H54 (cell line): ENCODE measurements at places on chromosomes 7 and 10.
A peak's percentile ranks its signal among the peaks of the same experiment; 100 is the strongest.

DNA sequence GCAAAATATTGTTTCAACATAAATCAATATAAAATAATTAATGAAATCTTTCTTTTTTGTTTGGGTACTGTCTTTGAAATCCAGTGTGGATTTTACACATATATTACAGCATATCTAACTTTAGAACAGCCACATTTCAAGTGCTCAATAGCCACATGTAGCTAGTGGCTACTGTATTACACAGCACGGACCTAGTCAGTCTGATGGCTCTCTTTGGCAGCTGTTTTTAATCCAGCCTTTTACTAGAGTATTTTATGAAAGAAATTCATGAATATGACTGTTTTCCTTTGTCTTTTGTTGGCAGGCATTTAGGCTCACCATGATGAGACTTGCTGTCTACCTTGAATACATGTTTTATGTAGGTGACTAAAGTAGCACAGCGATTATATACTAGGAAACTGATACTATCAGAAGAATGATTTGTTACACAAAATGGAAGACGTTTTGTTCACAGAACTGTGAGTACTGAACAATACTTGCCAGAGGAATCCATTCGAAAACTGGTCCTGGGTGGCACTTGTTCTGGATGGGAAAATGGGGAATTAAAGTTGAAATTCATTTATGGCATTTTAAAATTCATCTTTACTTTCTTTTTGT lies 386.7 kb downstream of the PHTF2 start:
- DNase-seq: no peak

- DNase-seq: no peak
Observed at GRCh38 chr10:109886781-109887140, 36.5 kb downstream of the XPNPEP1 start.

- DNase-seq: no peak
Observed at GRCh38 chr10:83190614-83191013, 948.7 kb upstream of the GHITM start.

GRCh38 chr7:157702311-157703023 lies 365.7 kb downstream of the DNAJB6 start:
- DNase-seq: no peak

GRCh38 chr10:88392222-88392621 lies 190.9 kb downstream of the RNLS start:
- no peak for DNase-seq

DNA sequence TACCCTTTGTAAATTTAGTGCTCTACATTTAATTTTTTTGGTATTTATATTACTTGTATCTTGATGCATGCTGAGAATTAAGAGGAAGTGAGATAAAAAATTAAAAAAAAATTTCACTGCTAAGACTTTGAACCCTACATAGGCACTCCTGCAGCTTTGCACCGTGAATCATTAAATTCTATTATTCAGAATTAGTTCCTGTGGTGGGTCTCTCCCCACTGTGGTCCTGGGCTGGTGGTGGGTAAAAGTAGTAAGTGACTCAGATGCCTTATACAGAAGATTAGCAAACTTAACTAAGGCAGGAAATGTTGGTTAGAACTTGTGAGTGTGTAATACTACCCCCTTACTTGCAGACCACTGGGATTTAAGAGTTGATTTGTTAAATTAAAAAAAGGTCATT lies 72.6 kb downstream of the AP3M1 start:
- DNase-seq: no peak

DNA sequence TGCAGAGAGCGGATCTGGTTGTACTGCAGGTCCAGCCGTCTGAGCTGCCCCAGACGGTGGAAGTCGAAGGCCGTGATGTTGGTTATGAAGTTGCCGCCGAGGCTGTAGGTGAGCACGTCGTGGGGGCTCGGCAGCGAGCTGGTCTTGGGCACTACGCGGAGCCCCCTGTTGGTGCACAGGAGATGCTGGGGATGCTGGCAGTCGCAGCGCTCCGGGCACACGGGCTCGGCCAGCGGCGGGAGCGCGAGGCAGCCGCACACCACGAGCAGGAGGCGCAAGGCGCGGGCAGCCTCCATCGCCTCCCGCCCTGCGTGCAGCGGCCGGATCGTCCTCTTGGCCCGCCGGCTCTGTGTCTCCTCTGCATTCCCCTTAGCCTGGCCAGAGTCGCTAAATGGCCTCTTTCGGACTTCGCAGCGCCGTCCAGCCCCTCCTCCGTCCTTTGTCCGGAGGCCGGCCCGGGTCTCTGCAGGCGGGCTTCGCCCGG lies 337 bp downstream of the TRIL start:
- no peak for DNase-seq

DNA sequence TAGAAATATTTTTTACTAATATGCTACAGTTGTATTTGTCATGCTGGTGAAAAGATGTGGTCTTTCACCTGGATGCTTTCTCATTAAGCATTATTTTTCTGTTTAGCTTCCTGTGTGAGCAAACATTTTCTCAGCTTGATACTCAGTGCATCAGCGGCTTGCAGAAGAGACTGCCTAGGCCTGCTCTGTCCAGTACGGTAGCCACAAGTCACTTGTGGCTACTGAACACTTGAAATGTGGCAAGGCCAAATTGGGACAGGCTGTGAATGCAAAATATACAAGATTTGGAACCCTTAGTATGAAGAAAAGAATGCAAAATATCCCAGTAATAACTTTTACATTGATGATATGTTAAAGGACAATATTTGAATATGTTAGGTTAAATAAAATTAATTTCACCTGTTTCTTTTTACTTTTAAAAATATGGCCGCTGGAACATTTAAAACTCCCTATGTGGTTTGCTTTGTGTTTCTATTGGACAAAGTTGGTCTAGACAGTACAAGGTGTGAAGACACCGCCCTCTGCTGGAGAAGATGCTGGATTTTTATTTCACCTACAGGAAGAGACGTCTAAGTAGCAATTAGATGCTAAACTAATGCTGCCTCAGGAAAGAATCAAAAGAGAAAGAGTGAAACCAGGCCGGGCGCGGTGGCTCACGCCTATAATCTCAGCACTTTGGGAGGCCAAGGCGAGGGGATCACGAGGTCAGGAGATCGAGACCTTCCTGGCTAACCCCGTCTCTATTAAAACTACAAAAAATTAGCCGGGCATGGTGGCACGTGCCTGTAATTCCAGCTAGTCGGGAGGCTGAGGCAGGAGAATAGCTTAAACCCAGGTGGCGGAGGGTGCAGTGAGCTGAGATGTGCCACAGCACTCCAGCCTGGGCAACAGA lies 5.3 kb downstream of the SRGN start:
- peak; percentile 49 for DNase-seq

GRCh38 chr7:148664324-148664723 lies 34.4 kb upstream of the CUL1 start:
- no peak for DNase-seq

DNA sequence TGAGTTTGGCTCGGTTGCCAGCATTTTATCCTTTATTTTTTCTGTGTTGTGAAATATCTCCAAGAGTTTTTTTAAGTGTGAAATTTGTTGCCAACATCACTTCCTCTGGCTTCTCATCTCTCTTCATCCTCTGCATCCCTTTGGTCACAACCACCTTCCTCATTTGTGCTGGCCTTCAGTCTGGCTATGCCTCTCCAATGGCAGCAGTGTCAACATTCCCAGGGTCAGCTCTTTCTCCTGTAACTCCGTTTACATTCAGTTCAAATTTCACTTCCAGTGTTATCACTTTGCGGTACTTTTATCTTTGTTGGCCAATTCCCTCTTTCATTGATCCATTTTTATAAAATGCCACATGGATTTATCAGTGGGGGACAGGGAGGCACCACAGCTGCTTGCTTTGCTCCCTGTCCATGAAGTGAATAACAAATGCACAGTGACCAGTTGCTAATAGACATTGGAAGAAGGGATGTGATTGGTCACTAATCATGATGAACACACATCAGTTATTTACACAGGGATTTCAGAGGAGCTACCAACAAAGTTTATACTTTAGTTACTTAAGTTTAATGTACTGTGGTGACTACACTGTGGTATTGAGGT lies 311.4 kb upstream of the LRGUK start:
- no peak for DNase-seq

DNA sequence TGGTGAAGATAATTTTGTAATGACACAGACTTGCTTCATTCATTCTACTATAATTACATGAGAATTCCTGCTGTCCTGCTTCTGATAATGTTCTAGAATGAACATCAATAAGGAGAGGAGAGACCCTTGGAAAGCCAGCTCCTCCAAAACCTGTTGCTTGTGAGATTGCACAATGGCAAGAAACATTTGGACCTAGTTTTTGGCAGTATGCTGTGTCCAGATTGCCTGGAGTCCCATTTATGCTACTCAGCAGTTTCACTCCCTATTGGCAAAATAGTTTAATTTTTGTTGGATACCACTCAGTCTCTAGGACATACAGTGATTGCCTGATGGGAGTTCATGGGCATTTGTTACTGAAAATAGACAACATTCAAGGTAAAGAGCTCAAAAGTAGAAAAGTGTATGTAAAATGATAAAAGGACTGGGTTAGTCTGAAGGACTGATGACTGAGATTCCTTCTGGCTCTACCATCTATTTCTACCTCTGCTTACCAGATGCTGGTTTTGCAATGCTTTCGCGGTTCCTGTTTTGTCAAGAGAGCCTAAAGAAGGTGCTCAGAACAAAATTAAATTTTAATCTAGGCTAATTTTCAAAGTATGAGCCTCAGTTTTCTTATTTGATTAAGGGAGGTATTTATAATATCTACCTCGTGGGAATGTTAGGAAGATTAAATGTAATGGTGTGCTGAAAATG lies 8.0 kb upstream of the ACTR3B start:
- DNase-seq: no peak

DNA sequence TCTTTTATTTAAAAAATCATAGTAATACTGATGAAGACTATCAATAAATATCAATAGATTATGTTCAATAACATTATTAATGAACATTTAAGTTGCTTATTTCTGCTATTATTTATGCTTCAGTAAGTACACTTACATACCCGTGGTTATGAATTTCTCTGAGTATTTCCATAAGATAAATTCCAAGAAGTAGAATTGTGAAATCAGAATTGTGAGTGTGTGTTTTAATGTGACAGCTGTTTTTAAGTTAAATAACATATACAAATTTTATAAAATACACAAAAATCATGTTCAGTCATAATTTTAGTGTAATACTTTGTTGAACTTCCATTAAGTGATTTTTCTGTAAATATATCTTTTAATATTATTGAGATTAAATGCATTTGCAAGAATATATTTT lies 37.5 kb upstream of the SEMA3E start:
- no peak for DNase-seq

DNA sequence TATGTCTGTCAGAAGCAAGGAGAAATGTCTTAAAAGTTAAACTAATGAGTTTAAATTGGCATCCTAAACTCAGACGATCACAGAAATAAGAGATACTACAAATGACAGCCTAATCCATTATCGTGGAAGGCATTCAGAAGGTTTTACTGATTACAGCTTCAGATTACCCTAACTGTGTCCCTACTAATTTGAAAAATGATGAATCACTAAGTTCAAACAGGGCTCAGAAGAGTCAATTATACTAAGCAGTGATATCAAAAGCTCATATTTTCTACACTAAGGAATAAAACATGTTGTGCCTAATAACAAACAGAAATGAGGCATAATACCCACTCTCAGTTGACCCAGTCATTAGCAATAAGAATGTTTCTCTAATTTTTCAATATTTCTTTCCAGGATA lies 152.0 kb upstream of the NRBF2 start:
- no peak for DNase-seq

- no peak for DNase-seq
Observed at GRCh38 chr7:20597339-20597738, 18.1 kb upstream of the ABCB5 start.

GRCh38 chr7:29922921-29923700 lies 66.5 kb downstream of the SCRN1 start:
- no peak for DNase-seq

DNA sequence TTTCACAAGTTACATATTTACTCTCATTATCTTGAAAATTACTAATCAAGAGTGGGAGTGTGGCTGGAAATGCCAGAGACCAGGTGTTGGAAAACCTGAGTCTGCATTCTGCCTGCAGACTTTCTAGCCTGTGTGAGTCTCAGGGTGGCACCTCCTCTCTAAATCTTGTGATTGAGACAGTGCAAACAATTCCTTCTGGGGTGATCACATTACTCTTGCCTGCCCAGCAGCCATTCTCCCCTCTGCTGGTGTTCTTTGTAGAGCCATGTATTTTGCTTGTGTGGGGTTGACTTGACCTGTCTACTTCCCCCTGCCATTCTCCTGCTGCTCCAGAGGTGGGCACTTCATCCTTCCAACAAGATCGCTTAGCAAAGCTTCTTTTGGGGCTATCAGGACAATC lies 101.1 kb downstream of the RAPGEF5 start:
- DNase-seq: no peak

GRCh38 chr7:70894799-70895198 lies 237.1 kb upstream of the GALNT17 start:
- no peak for DNase-seq

DNA sequence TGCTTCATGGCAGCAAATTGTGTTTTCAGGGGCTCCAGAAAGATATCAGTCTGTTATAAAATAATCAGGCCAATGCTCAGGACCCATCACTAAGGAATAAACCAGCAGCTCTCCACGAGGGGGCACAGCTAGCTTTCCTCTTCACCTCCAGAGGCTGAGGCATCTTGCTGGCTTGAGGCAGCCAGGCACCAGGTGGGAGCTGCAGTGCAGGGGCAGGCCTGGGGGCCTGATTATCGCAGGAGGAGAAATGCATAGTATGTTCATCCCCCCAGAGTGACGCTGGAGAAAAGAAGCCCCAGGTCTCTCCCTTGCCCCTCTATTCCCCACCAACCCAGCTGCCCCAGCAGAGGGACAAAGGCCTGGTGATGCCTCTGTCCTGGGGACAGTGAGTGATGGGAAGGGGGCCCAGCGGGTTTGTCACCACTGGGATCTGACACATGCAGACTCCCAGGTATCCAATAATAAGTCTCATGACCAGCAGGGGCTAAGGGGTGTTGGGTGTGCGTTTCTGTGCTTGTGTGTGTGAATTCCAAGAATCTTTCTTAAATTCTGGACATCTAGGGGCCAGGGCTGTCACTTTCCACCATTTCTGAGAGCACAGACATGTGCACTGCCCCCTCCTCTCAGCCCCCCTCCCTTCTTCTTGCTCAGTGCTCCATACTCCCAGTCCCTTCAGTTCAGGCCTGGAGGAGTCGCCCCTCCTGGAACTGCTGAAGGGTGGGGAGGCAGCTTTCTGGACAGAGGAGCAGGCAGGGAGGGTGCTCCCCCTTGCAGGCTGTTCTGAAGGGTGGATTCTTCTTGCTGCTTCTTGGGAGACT lies 128.1 kb upstream of the FAM20C start:
- no peak for DNase-seq

DNA sequence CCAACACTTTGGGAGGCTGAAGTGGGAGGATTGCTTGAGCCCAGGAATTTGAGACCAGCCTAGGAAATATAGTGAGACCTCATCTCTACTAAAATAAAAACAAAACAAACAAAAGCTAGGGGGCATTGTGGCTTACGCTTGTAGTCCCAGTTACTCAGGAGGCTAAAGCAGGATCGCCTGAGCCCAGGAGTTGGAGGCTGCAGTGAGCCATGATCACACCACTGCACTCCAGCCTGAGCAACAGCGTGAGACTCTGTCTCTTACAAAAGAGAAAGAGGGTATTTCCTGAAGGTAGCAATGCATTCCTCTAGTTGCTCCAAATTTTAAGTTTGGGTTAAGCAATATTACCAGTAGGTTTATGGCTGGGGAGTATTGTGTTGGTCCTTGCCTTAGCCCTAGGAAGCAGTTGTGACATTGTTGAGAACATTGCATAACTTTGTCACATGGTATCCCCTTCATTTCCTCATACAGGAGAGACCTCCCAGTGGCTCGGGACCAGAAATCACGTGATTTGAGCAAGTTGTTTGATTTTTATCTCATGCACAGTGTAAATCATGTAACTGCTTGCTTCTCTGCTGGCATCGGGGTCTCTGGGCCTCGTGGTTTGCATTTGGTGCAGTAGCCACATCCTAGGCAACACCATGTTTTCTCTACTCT lies 23.3 kb upstream of the SMARCD3 start:
- DNase-seq: no peak
